ENCODE measurements at places on chromosomes 7 and 10.

GRCh38 chr7:147308539-147308938 is 1191.9 kb downstream of the CNTNAP2 start:
- DNase-seq: no peak

DNA sequence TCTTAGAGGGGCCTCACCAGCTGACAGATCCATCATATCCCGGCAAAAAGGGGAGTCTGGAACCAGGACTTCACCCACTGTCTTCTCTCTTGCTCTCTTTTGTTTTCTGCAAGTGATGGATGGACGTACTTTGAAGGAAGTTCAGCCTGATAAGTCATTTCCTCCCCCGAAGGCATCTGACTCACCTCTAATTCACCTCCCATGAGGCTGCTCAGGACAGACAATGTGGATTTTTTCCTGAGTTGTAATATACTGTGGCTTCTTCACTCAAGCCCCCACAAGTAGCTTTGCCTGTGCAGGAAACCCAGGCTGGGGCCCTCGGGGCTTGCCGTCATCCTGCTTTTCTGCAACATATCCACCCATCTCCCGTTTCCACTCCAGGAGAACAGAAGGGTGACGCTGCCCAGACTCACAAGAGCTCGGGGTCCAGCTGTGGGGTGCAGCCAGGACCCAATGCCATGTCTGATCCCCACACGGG is 70.4 kb downstream of the ASB13 start:
- no peak for DNase-seq

DNA sequence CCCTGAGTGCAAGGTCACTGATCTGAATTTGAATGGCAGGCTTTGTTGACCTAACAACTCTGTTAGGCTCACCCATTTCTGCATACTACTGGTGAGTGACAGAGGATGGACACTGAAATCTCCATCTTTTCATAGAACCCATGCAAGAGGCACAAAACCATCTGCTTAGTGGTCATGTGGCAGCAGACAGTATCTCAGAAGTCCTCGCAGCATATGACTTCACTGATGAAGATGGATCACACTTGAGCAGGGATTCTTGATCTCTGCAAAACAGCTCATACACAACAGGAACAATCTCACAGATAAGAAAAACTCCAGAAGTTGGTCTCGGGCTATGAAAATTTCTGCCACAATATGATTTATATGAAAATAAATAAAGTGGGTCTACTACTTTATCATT is 487.9 kb downstream of the KCNMA1 start:
- DNase-seq: no peak

DNA sequence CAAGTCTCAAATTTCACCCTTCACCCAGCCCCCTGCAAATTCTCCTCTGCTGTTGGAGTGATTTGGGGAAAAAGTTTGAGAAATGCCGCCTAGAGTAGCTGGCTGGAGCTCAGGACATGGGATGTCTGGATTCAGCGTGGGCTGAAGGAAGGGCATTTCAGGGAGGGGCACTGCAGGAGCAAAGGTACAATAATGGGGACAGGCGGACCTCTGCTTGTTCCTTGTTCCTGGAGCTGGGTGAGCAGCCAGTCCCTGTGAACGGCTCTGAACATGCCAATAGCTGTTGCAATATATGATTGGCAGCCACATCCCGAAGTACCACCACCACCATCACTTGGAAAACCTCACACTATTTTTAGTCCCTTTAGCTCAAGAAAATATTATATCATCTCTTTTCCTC is 23.4 kb downstream of the ADRA2A start:
- DNase-seq: no peak

DNA sequence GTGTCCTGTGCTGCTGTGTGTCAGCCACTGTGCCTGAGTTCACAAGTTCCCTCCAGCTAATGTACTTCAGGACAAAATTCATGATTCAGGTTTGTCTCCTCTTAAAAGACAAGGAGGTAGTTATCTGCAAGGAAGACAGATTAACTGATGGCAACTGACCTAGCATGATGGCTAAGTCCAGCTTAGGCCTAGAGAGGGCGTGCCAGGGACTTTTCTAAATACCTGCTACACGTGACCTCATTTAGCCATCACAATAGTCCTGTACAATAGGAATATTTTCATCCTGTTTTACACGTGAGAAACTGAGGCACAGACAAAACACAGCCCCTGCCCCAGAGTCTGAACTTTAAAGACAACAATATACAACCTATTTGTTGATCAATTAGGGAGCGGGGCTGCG is 275.7 kb downstream of the XPNPEP1 start:
- no peak for DNase-seq

GRCh38 chr10:34489973-34490745 is 324.9 kb downstream of the PARD3 start:
- no peak for DNase-seq

- no peak for DNase-seq
Measured at GRCh38 chr7:86929293-86930109, 130.0 kb downstream of the ELAPOR2 start.

All from HuH-7 (cell line).